ENCODE measurements at places on chromosomes 5 and 9. TPM values are rescaled to one million over a fixed set of nuclear protein-coding genes. Genes with fewer than 3 reads are reported as not detected.

Gene RABL6
- 75.9 TPM for total RNA-seq

Gene NDUFS4
- total RNA-seq, result 52.3 TPM

Gene CTNND2
- total RNA-seq, result 1.2 TPM

Gene UNC5A
- total RNA-seq, result 0.24 TPM

Gene IL4
- not detected for total RNA-seq

Gene PCDHGA1
- 0.38 TPM for total RNA-seq

DNA sequence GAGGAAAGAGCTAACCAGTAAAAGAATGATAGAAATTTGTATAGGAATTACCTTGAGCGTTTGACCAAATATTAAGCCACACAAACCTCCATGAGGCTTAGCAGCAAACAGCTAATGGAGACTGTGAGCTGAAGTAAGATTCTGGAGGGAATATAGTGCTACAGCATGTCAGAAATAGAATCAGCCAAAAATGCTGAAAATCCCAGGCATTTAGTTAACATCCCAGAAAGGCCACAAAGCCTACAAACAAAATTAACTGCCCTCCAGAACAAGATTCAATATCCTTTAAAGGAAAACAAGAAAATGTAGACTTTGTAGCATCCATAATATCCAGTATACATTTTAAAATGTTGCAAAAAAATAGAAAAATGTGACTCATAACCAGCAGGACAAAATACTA, 257.8 kb upstream of the TUSC1 start:
- H3K27me3 ChIP-seq, result no peaks in the 10 kb centered on the region
- no peak overlapping the region for H3K27ac ChIP-seq
- H3K4me3 ChIP-seq, result no peak overlapping the region
- DNase-seq, result no peak

DNA sequence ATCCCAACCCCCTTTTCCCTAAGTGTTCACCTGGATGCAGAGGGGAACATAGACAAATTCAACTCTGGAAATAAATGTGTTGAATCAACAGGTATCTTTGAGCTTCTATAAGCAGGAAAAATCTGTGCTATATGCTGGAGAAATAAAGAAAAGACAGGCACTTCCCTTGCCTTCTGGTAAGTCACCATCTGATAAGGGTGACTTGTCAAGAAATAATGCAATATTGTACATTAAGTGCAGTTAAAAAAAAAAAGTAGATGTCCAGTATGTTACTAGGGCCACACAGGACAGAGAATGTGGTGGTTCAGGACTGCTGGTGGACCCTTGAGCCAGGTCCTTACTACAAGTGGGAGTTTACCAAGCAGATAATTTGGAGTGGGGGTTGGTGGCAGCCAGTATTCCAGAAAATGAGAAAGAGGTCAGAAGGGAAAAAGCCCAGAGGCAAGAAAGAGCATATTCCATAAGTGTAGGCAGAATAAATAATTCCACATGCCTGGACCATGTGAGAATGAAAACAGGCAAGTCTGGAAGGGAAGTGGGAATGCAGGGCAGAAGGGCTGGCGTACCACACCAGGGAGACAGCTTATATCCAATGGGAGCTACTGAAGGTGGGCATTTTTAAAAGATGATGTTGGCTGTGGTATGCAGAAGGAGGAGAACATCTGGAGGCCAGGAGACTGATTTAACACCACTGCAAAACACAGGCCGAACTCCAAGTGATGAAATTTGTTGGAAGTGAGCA, 209.9 kb downstream of the SEMA5A start:
- H3K27me3 ChIP-seq, result no peaks in the 10 kb centered on the region
- no peak overlapping the region for H3K4me3 ChIP-seq
- no peak overlapping the region for H3K27ac ChIP-seq
- DNase-seq, result no peak
- H3K4me1 ChIP-seq, result no peaks in the 10 kb centered on the region

- no peaks in the 10 kb centered on the region for H3K27me3 ChIP-seq
- DNase-seq, result no peak
- H3K4me1 ChIP-seq, result peaks cover 10% of the 10 kb centered on the region
- H3K36me3 ChIP-seq, result no peaks in the 10 kb centered on the region
- H3K27ac ChIP-seq, result no peak overlapping the region
Observed at GRCh38 chr9:130583271-130583670, 3.9 kb downstream of the FUBP3 start.

DNA sequence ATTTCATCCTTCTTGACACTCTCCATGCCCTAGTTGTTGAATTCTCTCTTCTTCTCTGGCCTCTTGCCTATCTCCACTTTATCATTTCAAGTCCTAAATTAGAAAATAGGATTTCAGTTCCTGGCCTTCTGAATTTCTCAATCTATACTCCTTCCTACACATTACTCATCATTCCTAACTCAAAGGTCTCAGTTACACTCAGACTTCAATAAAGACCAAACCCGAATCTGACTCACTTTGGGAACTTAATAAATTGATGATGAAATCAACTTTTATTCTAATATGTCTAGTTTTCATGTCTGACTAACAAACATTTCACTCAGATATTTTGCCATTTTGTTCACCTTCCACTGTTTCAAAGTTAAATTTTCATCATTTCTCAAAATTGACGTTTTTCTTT, 113.6 kb upstream of the TSLP start:
- H3K4me3 ChIP-seq, result no peak overlapping the region
- no peaks in the 10 kb centered on the region for H3K27me3 ChIP-seq
- no peak for DNase-seq
- H3K4me1 ChIP-seq, result no peaks in the 10 kb centered on the region

DNA sequence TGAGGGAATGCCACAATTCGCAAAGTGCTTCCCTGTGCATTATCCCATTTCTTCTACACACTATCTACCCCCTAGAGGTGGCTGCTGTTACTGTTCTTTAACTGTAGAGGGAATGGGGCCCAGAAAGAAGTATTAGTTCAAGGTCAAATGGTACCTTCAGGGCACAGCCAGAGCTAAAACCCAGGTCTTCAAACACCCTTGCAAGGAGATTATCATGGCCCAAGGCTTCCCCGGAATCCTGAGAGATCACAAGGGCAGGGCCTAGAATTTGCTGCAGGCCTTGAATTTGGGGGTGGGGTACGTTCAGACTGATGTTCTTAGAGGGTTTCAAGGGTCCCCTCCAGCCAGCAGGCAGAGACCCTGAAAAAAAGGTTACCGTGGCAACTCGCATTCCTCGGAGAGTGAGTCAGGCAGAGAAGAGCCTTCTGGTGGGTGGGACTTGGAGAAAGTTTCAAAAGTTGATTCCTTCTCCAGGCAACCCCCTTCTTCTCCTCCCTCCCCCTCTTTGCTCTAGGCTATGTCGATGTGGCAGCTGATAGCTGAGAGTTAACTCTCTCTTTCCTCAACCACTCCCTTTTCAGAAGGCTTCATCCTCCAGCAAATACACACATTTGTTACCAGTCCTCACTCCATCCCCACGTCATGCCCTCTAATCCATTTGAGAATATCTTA, 1.9 kb downstream of the SPARC start:
- peaks cover 59% of the 10 kb centered on the region for H3K4me1 ChIP-seq
- H3K27me3 ChIP-seq, result no peaks in the 10 kb centered on the region
- H3K27ac ChIP-seq, result peak overlapping the region; percentile 94
- no peaks in the 10 kb centered on the region for H3K36me3 ChIP-seq
- H3K4me3 ChIP-seq, result peak overlapping the region; percentile 56
- no peak for DNase-seq

DNA sequence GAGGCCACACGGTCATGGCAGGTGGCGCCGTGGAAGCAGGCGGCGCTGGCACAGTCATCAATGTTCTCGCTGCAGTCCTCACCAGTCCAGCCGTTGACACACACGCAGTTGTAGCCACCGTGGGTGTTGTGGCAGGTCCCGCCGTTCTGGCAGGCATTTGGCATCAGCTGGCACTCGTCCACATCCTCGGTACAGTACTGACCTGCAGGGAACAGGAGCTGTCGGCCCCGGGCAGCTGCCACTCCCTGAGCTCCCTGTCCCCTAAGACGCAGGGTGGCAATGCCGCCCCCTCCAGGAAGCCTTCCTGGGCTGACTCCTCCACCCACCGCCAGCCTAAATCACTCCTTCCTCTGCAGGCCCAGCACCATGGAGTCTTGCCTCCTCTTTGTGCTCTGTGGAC, 27.2 kb downstream of the NOTCH1 start:
- H3K36me3 ChIP-seq, result no peaks in the 10 kb centered on the region
- no peak overlapping the region for H3K4me3 ChIP-seq
- peaks cover 46% of the 10 kb centered on the region for H3K4me1 ChIP-seq

DNA sequence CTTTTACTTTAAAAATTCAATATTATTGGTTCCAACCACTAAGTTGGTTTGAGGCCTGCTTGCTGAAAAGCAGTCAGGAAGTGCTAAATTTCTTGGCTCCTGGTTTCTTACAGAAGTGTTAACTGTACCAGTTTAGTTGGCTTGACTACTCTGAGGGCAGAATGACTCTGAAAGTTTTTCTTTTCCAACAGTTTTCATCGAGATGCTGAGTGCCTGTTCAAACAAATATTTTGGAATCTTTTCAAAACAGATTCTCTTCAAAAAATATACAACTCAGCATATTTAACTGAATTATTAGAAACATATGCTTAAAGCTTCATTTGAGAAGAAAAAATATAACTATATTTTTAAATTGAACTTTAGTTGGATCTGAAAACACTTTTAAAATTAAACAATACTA, 37.0 kb downstream of the SLC38A9 start:
- H3K36me3 ChIP-seq, result no peaks in the 10 kb centered on the region
- H3K27ac ChIP-seq, result no peak overlapping the region

DNA sequence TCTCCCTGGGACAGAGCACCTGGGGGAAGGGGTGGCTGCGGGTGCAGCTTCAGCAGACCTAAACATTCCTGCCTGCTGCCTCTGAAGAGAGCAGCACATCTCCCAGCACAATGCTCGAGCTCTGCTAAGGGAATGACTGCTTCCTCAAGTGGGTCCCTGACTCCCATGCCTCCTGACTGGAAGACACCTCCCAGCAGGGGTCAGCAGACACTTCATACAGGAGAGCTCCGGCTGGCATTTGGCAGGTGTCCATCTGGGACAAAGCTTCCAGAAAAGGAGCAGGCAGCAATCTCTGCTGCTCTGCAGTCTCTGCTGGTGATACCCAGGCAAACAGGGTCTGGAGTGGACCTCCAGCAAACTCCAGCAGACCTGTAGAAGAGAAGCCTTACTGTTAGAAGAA, 77.2 kb downstream of the SLCO6A1 start:
- no peak for DNase-seq
- H3K4me3 ChIP-seq, result no peak overlapping the region
- no peaks in the 10 kb centered on the region for H3K27me3 ChIP-seq
- H3K27ac ChIP-seq, result no peak overlapping the region

GRCh38 chr5:181121675-181122561, 9.1 kb downstream of the OR2V1 start:
- peaks cover 6% of the 10 kb centered on the region for H3K4me1 ChIP-seq
- H3K27ac ChIP-seq, result no peak overlapping the region
- no peak overlapping the region for H3K4me3 ChIP-seq
- DNase-seq, result no peak
- peaks cover 63% of the 10 kb centered on the region for H3K27me3 ChIP-seq

- H3K4me1 ChIP-seq, result no peaks in the 10 kb centered on the region
- H3K36me3 ChIP-seq, result no peaks in the 10 kb centered on the region
- H3K27ac ChIP-seq, result no peak overlapping the region
- no peak for DNase-seq
- no peak overlapping the region for H3K4me3 ChIP-seq
Observed at GRCh38 chr5:127297348-127298035, 6.9 kb downstream of the MEGF10 start.

DNA sequence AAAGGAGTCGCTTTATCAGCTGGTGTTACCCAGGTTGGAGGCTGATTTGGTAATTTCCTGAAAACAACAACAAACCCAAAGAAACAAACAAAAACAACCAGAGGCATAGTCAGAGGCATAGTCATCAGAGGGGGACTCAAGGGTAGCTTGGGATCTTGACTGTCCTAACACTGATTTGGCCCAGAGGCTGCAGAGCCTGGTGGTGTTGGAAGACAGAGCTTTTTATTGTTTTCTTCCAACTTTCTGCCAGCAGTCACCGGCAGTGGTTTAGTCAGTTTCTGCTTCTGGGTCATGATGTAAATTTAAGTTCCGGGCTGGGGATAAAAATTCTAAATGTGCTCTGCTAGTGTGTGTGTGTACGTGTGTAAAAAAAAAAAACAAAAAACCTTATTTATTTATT, 23.5 kb upstream of the NKX2-5 start:
- H3K36me3 ChIP-seq, result no peaks in the 10 kb centered on the region
- H3K27me3 ChIP-seq, result peaks cover 91% of the 10 kb centered on the region
- no peak overlapping the region for H3K27ac ChIP-seq
- no peak overlapping the region for H3K4me3 ChIP-seq
- DNase-seq, result no peak

DNA sequence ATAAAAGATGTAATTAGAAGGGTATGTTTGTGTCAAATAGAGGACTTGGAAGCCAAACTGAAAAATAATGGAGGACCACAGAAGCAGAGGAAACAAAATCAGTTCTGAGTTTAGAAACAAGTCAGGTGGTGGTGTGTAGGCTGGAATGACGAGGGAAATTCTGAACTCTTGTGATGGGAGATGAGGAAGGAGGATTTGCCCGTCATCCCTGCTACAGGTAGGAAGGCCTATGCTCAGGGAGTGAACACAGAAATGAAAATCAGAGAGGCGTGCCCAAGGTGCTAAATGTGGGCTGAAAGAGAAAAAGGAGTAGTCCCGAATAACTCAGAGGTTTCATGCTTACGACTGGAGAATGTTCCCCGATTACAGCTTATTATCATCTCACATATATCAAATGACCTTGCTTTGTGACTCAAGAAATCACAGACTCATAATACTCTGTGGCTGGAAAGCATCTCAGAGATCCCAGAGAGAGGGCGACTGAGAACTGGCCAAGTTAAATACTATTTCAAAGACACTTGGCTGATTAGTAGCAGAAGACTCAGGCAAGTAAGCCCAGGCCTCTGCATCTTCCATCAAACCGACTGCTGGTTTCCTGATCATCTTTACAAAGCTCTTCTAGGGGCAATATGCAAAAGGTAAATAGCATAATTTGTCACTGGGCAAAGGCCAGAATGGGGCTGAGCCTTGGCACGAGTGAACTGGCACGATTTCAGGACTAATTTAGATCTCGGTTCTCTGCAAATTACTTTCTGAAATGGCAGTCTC, 126.0 kb downstream of the SUSD1 start:
- H3K27me3 ChIP-seq, result no peaks in the 10 kb centered on the region
- no peak for DNase-seq
- no peaks in the 10 kb centered on the region for H3K36me3 ChIP-seq
- peaks cover 8% of the 10 kb centered on the region for H3K4me1 ChIP-seq
- H3K27ac ChIP-seq, result peak overlapping the region; percentile 33

DNA sequence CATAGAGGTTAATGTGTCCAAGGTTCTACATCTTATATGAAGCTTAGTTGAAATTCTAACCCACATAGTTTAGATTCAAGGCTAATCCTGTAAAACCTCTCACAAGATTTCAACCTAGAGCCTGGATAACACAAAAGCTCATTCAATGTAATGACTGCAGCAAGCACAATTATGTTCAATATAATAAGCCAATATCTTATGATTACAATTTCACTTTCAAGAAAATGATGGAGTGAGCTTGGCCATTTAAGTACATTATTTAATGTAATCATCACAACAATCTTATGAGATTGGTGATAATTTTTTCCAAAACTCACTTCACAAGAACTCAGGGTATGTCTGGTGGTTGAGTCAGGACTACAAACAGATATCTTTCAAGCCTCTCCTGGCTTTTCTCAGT, 1140.8 kb upstream of the WWC1 start:
- no peak for DNase-seq
- H3K4me3 ChIP-seq, result no peak overlapping the region
- H3K4me1 ChIP-seq, result no peaks in the 10 kb centered on the region
- H3K27ac ChIP-seq, result no peak overlapping the region
- no peaks in the 10 kb centered on the region for H3K36me3 ChIP-seq

Data from left lung (tissue), 14 donors.